ENCODE measurements at places on chromosomes 12 and 14. TPM values are rescaled to one million over a fixed set of nuclear protein-coding genes. Genes with fewer than 3 reads are reported as not detected.

LTB4R gene
- total RNA-seq: 7.4 TPM

HCAR1 gene
- total RNA-seq: not detected

PAPLN gene
- 27.2 TPM for total RNA-seq

DNA sequence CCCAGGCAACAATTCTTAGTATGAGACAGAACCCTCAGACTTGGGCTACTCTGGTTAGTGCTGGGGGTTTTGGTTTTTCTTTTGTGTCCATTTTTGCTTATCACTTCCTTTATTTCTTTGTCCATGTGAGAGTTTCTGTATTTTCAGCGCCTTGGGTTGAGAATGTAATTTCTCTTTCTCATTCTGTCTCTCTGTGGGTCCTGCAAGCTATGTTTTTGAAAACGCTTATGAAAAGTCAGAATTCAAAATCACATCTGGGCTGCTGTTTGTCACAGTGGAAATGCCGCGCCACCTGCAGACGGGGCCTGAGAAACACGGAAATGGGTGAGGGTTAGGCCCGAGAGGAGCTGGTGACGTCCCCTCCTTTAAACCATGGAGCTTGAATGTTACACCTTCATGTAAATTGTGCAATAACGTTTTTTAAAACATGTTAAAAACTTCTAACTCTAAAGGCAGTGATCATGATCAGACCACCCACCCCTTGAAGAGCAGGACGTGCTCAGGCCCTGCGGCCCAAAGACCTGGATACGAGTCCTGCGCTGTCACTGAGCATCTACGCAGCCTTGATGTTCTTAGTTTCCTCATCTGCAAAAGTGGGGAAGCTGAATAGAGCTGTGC, 26.1 kb downstream of the JDP2 start:
- no peaks in the 10 kb centered on the region for H3K4me1 ChIP-seq
- H3K4me3 ChIP-seq: no peak overlapping the region

DNA sequence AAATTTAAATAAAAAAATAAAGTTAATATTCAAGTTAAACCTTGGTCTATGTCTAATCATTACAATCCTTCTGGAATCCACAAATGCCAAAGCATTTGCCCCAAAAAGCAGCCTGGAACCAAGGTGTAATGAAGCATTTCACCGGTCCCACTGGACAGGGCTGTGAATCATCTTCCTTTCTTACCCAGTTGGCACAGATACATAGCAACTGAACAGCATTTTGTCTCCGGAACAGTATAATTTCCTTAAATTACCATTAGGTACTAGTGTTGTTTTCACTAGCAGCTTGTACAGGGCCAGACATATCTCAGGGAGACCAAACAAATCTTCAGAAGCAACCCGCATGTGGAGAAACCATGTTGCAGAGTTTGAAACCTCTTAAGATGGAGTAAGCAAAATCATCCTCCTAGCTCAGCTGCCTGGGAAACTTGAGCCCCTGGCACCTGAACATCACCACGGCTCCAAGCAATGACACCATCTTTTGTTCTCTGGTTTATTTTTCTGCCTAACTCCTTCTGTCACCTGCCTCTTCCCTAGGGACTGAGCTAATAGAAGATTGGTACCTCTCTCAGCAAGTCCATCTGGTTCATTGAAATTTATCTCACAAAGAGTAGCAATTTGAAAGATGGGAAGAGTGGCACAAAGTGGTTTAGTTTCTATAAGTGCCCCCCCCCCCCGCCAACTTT, 17.9 kb upstream of the MDM1 start:
- no peaks in the 10 kb centered on the region for H3K4me1 ChIP-seq
- H3K36me3 ChIP-seq: no peaks in the 10 kb centered on the region
- no peak for DNase-seq
- no peak overlapping the region for H3K27ac ChIP-seq

DNA sequence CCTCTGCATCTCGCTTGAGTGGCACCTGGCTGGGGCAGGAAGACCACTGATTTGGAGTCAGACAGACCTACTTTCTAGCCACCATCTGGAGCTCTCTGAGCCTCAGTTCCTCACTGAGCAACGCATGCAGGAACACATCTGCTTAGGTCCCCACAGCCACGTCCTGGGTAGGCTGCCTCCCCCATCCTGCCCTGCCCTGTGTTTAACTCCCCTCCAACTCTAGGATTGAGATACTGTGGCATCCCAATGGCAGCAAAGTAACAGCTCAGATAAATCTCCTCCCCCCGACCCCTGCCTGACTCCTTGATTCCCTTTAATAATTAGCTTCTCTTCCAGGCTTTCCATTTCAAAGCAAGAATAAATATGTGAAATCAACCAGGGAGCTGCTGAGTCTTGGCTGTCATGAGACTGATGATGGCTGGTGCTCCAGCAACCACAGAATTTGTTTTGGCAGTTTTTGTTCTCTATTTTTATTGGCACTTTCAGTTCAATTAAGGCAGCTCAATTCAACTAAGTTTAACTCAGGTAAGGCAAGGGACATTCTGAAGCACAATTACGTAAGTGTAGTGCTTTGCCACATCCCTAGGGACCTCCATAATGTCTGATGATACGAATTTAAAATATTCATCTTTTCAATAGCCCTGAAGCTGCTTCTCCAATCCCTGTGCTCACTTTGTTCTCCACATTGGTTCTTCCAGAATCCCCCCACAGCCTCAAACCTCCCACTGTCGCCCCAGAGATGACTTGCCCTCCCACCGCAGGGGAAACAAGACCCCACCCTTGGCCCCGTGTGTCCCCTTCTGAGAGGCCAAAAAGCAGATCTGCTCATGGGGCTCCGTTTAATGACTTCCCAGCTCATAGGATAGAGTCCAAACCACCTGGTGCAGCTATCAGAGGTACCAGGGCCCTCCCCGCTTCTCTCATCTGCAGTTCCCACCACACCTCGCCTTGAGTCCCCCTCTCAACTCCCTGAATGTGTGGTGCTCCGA, 58.2 kb downstream of the ESR2 start:
- no peak for DNase-seq
- no peaks in the 10 kb centered on the region for H3K4me1 ChIP-seq
- no peaks in the 10 kb centered on the region for H3K27me3 ChIP-seq
- H3K36me3 ChIP-seq: no peaks in the 10 kb centered on the region
- no peak overlapping the region for H3K4me3 ChIP-seq
- H3K27ac ChIP-seq: peak overlapping the region; percentile 83
